ENCODE measurements at places on chromosomes 2 and 18.

DNA sequence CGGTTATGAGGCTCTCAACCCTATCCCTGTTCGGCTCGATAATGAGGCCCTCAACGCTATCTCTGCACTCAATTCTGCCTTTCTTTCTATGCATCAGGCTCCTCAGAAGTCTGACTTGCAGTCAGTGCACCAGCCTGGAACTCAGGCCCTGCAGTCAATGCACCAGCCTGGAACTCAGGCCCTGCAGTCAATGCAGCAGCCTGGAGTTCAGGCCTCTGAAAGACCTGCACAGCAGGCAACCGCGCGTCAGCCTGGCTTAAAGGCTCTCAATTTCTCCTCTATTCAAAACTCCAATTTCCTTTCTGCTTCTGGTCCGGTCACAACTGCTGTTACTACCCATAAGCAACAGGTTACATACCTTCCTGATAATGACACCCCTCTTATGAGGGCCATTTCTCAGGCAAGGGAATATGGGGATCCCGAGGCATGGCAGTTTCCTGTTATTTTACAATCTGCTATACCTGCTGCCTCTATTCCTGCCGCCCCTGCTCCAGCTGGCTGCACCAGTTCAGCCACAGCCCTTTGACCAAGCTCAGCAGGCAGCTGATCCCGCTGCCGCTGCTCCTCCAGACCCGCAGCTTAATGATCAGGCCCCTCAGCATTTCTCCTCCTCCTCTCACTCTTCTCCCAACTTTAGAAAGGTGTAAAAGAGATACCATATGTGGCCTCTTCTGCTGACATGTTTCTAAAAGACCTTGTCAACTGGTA, 933.6 kb upstream of the FANCL start:
- DNase-seq = peak; percentile 43

- no peak for DNase-seq
Observed at GRCh38 chr2:229733611-229734245, 19.4 kb upstream of the DNER start.

GRCh38 chr2:101989740-101990460, 1.9 kb upstream of the IL1R2 start:
- DNase-seq = no peak

GRCh38 chr2:241777170-241777685, 606 bp downstream of the GAL3ST2 start:
- DNase-seq = no peak

DNA sequence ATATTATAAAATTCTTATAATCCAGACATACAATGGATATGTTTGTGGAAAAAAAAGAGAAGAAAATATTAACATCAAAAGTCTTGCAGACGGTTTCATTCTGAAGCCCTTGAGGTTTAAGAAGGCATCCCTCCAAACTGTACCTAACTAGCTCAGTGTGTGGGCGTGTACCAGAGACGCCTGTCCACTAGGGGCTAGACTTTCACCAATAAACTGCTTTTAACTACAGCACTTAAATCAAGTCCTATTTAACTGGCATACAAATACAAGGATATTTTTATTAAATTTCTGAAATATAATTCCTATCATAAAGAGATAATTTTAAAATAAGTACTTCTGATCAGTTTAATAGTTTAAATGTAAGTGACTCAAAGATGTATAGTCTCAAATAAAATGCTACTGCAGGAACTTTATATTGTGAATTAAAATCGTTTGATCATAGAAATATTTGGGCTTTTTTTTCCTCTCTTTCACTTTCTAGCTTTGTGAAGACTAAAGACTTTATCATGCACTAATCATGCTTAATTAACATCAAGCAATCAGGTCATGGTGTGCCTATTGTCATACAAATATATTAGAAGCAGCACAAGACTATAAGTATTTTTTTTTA, 437.7 kb downstream of the SATB2 start:
- peak; percentile 36 for DNase-seq

DNA sequence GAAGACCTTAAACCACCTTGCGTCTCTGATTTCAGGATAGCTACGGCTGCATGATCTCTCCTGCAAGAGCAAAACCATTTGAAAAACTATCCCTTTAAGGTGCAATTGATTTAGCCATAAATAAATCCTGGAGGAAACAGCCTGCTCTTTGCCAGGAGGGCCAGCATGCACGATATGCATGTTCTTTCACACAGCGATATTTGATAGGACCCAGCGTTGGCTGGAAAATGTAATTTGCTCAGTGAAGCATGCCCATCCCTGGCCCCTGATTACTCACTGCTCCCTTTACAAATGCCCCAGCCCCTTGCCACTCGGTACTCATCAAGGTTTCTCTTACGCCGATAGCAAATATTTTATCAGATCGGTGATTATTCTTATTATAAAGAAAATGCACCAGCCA, 315.4 kb downstream of the CDH2 start:
- peak; percentile 94 for DNase-seq

- DNase-seq = no peak
Observed at GRCh38 chr2:235659767-235660322, 166.0 kb downstream of the AGAP1 start.

DNA sequence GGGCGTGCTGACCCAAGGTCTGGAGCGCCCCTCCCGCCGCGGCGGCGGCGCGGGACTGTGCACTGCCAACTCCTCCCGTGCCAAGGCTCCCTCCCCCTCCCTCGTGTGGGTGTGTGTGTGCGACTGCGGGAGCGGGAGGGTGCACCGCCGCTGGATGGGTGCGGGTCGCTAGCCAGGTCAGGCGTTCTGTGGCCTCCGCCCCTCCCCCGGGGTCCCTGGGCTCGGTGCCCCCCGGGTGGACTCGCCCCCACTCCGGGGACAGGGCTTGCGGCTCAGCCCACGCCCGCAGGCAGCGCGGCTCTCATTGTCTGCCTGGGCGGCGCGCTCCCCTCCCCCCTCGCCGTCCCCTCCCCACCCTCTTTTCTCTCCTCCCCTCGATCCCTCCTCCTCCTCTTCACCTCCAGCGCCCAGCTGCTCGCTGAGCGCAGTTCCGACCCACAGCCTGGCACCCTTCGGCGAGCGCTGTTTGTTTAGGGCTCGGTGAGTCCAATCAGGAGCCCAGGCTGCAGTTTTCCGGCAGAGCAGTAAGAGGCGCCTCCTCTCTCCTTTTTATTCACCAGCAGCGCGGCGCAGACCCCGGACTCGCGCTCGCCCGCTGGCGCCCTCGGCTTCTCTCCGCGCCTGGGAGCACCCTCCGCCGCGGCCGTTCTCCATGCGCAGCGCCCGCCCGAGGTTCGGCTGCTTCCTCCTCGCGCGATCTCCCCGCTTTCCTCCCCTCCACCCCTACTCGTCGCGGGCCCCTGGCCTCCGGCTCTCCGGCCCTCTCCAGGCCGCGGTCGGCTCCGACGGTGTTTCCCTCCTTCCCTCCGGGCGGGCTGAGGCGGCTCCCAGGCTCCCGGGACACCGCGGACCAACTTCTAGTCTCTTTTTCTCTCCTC, at the start of gene GATA6:
Gene GATA6 (plus strand): TSS at position 579 of the 878 bp plus-strand sequence. CDS start 1,556 bp downstream, outside the sequence.
- DNase-seq = peak; percentile 12

GRCh38 chr2:219507581-219508443, 6.5 kb upstream of the ASIC4 start:
- DNase-seq = no peak

DNA sequence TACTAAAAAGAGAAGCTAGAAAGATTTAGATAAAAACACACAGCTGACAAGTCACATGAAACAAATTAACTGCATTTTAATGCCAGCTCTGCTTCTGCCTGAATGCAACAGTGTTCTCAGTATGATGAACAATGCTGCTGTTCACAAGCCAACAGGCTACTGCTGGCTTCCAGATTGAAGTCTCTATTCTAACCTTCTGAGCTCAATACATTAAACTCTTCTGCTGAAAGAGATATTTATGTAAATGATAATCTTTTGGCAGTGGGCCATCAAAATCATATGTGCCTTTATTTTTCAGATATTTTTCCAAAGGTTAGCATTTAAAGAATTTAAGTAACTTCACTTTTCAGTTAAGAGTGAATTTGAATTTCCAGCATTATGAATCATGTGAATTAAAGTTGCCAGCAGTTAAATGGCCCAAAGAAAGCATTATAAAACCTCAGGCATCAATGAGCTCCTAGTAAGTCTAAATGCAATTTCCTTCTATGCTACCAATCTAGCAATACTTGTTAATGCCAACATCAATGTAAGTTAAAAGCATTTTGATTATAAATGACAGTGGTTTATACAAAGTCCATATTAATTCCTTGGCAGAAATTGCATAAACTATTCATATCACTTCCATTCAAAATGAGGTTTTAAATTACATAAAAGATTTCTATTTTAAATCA, 72.4 kb downstream of the ID2 start:
- no peak for DNase-seq

DNA sequence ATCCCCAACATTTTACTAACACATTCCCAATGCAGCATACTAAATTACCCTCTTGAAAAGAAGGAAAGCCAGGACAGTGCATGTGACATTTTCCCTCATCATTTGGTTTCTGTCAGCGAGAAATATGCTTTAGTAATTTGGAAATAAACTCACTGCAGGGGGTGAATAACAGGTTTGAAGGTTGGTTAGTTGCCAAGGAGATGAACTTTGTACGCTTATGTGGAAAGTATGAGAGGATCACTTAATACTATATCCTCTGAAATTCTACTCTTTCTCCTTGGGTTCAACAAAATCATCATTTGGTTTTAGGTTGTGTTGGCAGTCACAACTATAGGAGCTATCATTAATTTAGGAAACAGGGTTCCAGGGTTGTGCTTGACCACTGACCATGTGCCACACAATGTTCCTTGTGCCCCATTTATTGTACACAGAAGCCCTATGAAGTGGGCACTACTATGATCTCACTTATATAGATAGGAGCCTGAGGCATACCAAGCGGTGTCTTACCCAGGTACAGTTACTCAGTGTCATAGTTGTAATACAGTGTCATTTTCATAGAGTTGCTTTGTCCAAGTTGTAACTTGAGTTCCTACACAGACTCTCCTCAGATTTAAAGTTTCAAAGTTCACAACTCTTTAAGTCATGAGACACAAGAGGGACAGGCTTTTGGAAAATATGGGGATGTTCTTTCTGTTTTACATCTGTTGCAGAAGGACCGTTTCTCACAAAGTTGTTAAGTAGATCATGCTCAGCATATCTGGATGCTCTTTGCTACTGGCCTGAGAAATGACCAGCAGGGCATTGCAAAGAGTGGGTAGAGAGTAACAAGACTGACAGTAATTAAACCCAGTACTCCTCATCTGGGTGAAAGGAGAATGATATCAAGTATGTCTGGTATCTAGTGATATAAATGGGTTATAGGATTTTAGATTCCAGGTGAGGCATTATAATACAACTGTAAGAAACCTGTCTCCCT, 91.8 kb downstream of the MAP4K4 start:
- no peak for DNase-seq

DNA sequence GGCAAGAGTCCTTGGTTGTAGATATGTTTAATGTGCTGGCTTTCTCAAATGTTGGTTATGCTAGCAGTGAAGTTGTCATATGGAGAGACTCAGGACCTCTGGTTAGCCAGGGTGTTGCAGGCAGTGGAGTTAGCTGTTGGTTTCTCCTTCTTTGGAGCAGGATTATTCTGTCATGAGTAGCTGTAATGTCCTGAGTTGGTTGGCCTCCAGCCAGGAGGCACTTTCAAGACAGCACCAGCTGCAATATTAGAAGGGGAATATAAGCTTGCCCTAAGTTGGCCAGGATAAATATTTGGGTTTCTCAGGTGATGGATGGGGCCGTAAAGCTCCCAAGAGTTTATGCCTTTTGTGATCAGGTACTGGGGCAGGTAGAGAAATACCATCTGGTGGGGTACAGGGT, 65.5 kb downstream of the MSTN start:
- DNase-seq = no peak

GRCh38 chr18:29305516-29305915, 1128.6 kb upstream of the CDH2 start:
- no peak for DNase-seq

DNA sequence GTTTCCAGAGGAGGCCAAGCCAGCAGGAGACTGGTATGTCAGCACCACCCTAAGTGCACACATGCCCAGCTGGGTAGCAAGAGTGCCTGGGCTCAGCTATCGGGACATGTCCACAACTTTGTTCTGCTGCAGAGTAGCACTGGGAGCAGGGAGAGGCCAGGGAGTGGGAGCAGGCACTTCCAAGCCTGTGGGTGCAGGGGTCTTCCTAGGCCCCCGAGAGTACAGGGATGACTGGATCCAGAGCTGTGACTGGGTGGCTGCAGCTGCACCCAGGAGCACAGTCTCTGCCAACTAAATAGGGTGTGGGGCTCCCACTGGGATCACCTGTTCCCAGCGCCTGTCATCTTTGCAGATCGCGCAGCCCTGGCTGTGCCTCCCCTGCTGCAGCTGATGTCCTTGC, 256.0 kb upstream of the HNMT start:
- DNase-seq = no peak

DNA sequence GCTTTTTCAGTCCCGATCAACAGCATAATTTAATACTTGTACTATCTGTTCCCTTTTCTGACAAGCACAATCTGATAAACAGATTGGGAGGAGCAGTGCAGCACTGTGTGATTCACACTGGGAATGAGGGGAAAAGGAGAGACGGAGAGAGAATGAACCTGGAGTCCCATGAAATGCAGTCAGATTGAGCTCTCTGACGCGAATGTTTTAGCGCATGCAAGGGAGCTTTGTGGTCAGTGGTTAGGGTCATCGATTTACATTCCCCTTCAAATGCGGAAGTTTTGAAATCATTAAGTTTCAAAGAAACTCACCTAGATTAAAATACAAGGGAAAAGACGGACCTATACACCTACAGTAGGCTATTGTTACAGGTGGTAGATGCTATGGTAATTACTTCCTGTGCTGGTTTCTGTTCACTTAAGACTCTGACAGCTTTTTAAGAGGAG, 99.6 kb downstream of the KCTD1 start:
- no peak for DNase-seq

DNA sequence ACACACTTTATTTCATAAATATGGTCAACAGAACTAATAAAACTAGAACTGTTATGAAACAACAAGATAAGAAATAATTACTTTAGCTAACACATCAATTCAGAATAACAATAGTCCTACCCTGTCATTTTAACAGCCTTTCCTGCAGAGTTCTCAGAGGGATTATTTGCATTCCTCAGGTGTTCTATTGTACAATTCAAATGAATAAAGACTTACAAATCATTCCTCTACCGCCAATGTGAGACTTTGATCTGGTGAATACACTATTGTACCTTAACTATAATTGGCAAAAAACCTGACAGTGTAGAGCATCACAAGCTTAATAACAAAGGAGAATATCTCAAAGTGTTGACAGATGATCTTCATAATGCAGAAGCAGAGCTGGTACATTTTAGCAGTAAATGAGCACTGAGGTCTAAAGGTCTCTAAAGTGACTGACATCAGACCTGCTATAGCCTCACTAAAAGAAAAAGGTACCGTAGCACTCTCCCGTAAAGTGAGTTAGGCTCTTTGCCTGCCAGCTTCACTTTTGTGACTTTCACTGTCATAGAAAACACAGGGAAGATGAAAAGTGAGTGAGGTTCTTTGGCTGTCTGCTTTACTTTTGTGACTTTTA, 118.8 kb upstream of the SP3 start:
- no peak for DNase-seq

DNA sequence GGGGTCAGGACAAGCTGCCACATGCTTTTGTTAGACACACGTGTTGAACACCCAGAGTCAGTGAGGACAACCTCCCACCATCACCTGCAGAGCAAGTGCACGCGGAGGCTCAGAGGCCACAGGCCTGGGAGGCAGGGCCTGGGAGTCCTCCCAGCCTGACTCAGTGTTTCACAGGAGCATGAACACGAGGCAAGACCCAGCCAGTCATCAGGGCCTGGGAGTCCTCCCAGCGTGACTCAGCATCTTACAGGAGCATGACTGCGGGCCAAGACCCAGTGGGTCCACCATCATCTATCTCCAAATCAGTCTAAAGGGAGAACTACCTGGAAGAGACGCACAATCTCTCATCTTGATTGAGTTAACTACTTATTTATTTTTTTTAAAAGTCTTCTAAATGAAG, 112.6 kb upstream of the PXDN start:
- DNase-seq = no peak

GRCh38 chr2:237097326-237097910, 11.7 kb downstream of the COPS8 start:
- DNase-seq = no peak
